Stimulated activated CD4-positive, alpha-beta T cell treated with anti-CD3 and anti-CD28 coated beads, Interleukin-4, amount 100 ng/mL, for 48 hours (primary cell): ENCODE measurements at places on chromosomes 1 and 21.

GRCh38 chr21:38970765-38971164 lies 165.0 kb downstream of the ETS2 start:
- DNase-seq, result no peak

- DNase-seq, result no peak
Measured at GRCh38 chr1:231933711-231934626, 307.4 kb downstream of the DISC1 start.

DNA sequence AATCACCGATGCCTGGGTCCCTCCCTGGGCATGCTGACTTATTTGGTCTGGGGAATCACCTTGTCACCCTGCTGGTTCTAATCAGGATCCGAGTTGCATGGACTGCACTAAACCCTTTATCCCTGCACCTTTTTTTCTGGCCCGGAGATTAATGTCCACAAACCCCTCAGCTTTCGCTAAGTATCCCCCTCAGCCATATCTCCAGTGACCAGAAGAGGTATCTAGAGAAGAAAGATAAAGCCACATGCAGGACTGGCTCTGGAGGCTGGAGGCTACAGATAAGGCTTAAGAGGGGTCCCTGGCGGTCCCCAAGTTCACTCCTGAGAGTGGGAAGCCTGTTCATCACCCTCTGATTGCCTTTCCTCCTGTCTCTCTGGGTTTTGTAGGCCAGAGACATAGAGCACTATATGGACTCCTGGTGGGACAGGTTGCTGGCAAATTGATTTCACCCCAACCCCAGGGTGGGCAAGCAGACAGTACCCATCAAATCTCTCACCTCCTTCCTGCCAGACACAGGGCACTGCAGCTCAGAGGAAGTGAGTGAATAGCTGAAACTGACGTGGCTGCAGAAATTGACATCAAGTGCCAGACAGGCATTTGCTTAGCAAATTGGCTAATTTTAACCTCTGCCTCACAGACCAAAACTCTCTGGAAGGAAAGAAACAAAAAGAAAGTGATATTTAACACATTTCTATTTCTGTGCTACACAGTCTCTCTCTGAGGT lies 38.8 kb downstream of the HMGB4 start:
- no peak for DNase-seq

GRCh38 chr1:223726380-223727001 lies 14.2 kb downstream of the CAPN2 start:
- DNase-seq, result peak; percentile 82

DNA sequence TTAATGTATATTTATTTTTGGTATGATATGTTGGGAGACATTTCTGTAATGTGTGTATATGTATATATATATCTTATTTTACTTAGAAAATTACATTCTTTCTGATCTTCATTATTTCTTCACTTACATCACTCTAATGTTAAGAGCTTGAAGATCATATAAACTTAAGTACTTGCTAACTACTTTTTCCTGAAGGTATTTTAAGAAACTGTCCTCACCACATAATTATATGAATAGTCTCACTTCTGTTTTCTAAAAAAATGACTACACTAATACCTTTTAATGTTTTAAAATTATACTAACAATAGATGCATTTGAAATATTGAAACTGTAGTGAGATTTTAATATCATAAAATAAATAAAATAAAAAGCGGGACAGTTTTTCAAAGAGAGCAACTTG lies 377.1 kb downstream of the LRRIQ3 start:
- no peak for DNase-seq

- no peak for DNase-seq
Measured at GRCh38 chr1:51444096-51444495, 75.0 kb downstream of the EPS15 start.

DNA sequence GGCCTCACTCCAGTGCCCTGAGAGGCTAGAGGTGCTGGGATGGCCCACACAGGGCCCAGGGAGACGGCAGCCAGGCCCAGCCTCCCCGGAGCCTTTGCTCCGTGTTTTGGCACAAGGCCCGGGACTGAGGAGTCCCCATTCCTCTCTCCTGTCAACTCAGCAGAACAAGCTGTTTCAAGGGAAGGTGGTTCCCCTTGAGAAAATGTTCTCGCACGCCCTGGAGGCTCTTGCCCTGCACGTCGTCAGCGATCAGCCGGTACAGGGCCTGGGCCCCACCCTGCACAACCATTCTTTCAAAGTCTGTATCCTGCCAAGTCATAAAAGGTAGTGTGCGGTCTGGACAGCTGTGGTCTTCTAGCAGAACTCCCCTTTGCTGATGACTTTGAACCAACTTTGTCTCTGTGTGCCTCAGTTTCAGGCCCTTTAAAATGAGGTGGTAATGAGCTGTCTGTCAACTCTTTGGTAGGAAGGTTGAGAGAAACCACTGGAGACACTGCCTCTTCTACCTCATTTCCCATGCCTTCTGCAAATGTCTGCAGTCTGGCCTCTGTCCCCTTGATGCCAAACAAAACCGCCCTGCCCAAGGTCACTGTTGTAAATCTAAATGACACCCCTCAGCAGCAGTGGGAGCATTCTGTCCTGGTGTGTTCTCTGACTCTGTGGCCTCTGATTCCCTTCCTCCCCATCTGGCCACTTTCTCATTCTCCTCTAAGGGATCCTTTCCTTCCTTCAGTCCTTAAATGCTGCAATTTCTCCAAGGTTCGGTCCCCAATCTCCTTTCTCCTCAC lies 138.6 kb upstream of the JUN start:
- no peak for DNase-seq

DNA sequence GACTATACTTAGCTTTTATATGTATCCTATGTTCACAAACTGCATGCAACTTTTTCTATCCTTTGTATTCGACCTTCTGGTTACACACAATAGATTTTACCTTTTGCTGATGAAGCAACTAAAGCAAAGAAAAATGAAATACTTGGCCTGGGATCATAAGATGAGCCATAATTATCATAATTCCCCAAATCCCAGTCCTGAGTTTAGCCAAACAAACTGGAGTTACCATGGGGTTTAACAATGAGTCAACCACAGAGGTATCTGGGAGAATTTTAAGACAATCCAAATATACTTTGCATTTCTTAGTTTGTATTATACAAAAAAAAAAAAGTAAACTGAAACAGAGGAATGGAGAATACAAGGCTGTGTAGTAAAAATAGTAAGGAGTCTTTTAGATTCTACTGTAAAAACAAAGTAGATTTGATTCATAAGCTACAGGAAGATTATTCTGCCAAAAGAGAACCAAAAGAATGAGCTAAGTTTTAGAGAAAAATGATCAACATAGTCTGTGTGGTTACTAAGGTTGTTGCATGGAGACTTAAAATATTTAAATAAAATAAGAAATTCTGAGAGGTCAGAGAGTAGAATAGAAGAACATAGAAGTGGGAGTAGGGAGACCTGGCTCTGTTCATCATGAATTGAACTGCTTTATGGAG lies 60.4 kb upstream of the GORAB start:
- no peak for DNase-seq

DNA sequence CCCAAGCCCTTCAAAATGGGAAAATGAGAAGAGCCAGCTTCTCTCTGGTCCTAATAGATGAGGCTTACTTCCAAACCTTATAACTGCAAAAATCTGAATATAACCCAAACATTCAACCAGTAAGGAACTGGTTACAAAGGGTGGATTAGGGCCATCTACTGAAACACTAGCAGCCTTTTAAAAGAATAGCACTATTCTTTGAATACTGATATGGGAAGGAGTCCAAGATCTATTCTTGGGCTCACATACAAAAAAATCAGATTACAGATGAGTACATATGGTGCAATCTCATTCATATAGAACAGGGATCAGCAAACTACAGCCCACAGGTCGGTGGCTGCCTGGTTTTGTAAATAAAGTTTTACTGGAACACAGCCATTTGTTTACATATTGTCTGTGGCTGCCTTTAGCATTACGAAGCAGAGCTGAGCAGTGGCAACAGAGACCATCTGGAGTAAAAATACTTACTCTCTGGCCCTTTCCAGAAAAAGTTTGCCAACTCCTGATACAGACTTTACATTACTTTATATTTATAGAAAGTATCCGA lies 167.7 kb downstream of the ZSCAN20 start:
- no peak for DNase-seq

GRCh38 chr1:243962541-243962940 lies 88.5 kb upstream of the ZBTB18 start:
- DNase-seq, result no peak

- DNase-seq, result no peak
Measured at GRCh38 chr1:233112186-233113008, 162.0 kb downstream of the NTPCR start.

- DNase-seq, result no peak
Measured at GRCh38 chr1:230713915-230714764, at the start of gene AGT. Gene AGT (minus strand): TSS chr1:230714122. CDS start chr1:230710823, 3,299 bp downstream.

DNA sequence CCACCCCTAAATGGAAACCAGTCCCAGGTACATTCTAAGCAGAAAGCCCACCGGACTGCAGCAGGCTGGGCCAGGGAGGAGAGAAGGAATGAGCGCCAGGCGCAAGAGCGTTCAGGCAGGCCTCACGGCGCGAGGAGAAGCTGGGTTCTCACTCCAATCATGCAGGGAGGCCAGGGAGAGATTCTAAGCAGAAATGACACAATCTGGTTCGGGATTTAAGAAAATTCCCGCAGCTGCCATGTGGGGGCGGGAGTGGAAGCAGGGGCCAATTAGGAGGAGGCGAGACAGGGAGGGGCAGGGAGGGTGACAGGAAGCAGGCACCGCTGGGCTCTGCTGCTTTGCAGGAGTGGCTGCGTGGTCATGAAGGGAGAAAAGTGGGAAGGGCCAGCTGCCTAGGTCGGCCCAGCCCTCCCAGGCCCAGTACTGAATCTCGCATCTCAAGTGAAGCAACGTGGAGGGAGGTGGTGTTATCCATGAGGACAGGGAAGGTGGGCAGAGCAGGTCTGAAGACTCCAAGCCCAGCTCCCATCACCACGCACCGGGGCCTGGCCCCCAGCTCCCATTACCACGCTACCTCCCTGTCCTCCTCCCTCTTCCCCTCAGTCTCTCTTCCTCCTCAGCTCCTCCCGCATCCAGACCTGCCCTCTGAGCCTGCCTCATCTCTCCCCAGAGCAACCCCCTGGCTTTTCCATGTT lies 11.8 kb downstream of the NPHP4 start:
- DNase-seq, result no peak

DNA sequence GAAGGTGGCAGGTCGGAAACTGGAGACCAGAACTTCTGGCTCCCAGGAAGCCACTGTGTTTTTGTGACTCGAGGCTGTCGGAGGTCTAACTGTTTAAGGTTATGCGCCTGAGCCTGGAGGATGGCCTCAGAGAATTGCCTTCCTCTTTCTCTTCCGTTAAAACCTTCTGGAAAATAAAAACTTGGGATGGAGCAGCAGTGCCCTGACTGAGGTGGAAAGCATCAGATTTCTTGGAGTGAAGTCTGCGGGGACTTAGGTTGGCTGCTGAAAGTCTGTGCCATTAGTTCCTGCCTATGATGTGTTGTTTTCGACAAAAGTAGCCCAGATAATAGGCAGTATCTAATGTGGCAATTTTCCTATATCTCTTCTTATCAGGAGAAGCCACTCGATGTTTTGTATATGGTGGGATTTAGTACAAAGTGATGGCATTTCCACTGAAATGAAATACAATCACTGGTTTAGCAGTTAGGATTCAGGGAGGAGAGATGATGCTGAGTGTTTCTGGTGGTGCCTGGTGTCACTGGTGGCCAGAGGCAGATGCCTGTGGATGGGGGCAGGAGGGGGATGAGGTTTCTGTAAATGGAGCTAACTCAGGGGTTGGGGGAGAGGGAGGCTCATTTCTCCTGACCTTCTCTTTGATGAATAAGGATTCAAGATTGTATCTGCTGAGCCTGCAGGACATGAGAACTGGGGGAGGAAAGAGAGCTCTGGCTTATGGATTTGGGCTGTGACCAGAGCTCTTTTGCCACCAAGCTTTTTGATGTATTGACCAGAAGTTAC lies 150.8 kb downstream of the CAMTA1 start:
- DNase-seq, result no peak

- DNase-seq, result no peak
Measured at GRCh38 chr1:237670302-237670701, 220.4 kb downstream of the ZP4 start.

GRCh38 chr1:51644533-51645197 lies 27.8 kb downstream of the OSBPL9 start:
- no peak for DNase-seq

- DNase-seq, result no peak
Measured at GRCh38 chr1:36845802-36846201, 188.5 kb downstream of the GRIK3 start.

- DNase-seq, result peak; percentile 86
Measured at GRCh38 chr1:167066333-167067122, 23.6 kb downstream of the GPA33 start.

DNA sequence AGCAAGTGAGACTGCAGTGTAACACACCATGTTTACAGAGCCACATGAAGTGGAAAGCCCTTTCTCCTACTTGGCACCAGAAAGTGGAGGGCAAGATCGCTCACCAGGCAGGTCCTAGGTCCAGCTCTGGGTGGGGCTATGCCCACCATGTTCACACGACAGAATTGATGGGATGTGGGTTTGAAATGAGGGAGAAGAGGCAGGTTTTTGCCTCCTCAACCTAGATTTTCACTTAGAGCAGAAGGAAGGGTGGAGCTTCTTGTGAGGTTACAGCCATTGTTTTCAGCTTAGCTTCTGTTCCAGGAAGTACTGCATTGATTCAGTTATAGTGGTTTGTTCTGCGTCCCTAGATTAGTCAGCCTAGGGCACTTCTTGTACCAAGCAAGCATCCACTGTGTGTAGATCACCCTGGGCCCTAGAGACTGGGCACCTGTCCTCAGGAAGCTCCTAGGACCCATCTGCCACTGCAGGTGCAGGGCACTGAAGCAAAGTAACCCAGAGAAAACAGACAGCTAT lies 2.3 kb downstream of the CD53 start:
- DNase-seq, result no peak

- no peak for DNase-seq
Measured at GRCh38 chr1:198598796-198599321, 40.0 kb upstream of the PTPRC start.

GRCh38 chr1:22641906-22642636 lies 1.4 kb upstream of the C1QC start:
- peak; percentile 65 for DNase-seq

DNA sequence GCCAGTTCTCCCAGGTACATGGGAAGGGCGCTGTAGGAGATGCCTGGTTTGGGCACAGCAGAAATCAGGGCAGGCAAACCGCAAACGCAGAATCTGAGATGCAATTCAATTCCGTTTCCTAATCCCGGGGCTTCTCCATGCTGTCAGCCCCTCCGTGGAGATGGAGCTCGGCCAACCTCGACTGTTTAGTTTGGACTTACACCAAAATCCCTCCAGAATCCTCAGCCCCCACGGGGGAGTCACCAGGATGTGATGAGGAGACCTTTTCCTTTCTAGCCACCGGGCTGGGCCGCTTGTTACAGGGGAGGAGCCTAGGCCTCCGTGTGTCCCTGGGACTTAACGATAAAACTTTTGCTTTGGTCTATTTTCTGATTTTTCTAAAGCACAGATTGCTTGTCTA lies 7.9 kb downstream of the SLC2A7 start:
- no peak for DNase-seq
